ENCODE measurements at places on chromosomes 6 and 20.
A peak's percentile ranks its signal among the peaks of the same experiment; 100 is the strongest.

DNA sequence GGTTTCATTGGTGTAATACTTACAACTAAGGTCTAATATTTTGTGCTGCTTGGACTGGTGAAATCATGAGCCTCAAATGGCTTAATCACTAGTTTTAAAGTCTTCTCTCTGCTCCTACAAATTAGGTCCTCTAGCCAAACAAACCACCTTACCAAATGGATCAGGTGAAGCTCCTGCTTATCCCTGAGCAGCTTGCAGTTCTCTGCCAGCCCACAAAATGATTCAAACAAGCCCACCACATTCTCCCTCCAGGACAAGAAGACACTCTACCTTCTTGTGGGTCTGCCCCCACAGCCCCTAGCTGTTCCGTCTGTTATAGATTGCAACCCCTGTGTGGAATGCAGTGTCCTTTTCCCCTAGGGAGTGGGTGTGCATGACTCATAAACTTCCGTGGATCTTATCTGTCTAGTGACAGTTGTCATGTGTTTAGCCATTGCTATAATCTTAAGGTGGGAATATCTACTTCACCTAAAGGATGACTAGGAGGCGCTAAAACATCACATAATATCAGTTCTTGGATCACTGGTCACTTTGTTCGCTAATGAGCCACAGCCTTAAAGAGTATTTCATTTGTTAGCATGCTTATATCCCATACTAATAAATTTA is 940.5 kb upstream of the MANEA start:
- DNase-seq = peak; percentile 22

DNA sequence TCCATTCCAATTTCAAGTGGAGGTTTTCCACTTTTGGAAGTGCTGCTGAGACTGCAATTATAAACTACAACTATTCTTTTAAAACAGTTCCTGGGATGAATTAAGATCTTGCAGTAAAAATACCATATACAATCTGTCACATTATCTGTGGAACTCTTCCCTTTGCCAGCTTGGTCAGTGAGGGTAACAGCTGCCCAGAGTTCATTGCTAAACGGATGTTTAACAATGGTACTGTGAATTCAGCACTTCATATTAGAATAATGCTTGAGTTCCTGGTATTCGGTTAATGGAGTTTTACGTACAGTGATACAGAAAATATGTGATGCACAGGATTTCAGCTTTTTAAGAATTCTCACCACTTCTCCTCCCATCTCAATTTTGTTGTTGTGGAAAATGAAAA is 51.5 kb downstream of the KCNS1 start:
- DNase-seq = no peak

GRCh38 chr6:16639684-16640480 is 121.4 kb downstream of the ATXN1 start:
- DNase-seq = no peak

- DNase-seq = no peak
Measured at GRCh38 chr6:82841309-82841708, 224.3 kb downstream of the UBE3D start.

DNA sequence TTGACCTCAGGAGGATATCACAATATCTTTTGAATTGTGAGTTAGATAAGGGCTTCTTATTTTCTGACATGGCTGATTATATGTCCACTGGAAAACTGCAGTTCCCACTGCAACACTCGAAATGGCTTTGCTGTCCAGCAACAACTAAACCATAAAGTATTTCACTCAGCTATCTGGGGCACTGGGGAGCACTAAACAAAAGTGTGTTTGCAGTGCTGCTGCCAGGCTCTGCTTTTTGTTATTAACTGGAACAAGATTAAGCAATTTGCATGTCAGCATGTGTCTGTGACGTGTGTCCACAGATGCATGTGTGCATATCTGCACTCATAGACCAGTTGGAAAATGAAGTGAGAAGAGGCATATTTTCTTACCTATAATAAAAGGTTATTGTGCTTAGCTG is 107.8 kb upstream of the CCN2 start:
- no peak for DNase-seq

- no peak for DNase-seq
Measured at GRCh38 chr6:64233746-64234145, 598.1 kb downstream of the PHF3 start.

- no peak for DNase-seq
Measured at GRCh38 chr6:168416531-168416930, 24.5 kb upstream of the SMOC2 start.

- DNase-seq = no peak
Measured at GRCh38 chr6:119277052-119277451, 72.5 kb downstream of the MAN1A1 start.

GRCh38 chr6:52539607-52540006 is 37.3 kb downstream of the TRAM2 start:
- DNase-seq = no peak

DNA sequence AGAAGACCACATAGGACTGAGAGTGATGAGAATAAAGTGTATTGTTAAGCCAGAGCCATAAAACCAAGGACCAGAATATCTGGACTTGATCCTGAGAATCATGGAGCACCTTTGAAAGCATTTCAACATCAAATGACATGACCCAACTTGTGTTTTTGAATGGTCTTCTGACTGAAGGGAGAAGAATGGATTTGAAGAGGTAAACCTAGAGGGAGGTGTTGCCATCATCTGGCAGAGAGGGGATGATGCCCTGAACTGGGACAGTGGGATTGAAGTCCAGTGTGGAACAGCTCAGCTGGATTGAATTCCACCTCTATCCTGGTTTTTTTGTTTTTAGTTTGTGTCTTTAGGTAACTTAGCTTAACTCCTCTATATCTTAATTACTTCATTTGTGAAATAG is 570.0 kb downstream of the TBC1D32 start:
- DNase-seq = no peak

DNA sequence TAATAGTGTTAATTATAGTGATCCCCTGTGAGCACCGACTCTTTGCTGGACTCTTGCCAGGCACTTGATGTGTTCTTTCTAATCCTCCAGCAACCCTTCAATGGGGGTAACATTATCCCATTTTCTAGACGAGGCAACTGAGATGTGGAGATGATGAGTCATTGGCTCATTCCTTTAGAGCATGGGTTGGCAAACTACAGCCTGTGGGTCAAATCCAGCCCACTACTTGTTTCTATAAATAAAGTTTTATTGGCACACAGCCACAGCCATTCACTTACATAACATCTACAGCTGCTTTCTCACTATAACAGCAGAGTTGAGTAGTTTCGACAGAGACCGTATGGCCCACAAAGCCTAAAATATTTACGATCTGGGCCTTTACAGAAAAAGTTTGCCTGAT is 249.5 kb upstream of the KCNG1 start:
- no peak for DNase-seq

GRCh38 chr20:37453288-37453687 is 67.8 kb upstream of the NNAT start:
- peak; percentile 16 for DNase-seq

DNA sequence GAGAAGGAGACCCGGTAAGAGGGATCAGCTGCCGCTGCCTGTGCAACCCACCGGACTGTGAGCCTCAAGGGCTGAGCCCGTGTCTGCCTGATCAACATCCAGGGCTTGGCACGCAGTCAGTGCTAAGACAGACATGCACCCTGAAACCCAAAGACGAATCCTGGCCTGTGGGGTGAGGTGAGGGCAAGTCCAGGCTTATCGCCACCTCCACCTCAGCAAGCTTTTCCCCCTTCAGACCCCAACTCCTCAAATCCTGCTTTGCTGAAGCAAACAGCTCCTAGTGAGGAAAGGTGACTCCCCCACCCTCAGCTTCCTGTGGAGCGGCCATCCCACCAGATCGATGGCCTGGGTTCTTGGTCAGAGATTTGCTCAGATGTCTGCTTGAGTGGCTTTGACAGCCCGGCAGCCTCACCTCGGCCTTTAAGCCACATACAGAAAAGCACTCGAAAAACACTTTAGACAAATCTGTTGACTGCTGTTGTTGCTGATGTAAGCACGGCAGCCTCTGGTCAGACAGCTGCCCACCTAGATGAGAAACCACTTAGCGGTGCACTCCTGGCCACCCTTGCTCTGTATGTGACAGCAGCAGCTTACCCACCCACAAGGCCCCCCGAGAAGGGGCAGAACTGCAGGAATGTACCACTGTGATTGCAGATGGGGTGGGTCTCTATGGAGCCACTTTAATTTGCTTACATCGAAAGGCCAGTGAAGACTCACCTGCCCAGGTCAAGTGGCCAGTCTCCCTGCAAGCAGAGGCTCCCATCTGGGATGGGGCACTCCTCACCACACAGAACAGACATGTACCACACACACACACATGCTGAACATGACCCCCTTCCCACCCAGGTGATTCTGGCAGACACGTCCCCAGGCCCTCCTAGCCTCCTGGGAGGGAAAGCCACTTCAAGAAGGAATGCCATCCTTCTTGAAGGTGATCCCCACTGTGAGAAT is 14.8 kb downstream of the MTCH1 start:
- no peak for DNase-seq

- no peak for DNase-seq
Measured at GRCh38 chr6:155311086-155311485, 3.2 kb downstream of the TFB1M start.

- DNase-seq = no peak
Measured at GRCh38 chr20:37845878-37846277, 57.0 kb upstream of the VSTM2L start.

DNA sequence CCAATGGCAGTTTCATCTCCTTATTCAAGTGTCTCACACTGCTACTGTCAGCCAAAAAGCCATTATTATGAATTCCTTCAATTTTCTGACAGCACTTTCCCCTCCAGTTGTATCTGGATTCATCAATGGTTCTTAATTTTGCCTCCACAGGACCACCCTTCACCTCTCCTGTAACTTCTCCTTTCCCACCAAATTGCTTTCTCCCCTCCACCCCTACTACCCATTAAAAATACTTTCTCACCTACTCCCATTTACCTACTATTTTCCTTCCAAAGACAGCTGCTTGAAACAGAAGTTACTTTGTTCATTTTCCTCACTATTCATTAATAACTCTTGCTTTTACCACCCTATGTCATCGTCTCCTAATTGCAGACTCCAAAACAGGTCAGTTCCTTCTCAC is 29.8 kb downstream of the DEK start:
- no peak for DNase-seq

- DNase-seq = no peak
Measured at GRCh38 chr20:58471193-58472164, 43.7 kb downstream of the APCDD1L start.

DNA sequence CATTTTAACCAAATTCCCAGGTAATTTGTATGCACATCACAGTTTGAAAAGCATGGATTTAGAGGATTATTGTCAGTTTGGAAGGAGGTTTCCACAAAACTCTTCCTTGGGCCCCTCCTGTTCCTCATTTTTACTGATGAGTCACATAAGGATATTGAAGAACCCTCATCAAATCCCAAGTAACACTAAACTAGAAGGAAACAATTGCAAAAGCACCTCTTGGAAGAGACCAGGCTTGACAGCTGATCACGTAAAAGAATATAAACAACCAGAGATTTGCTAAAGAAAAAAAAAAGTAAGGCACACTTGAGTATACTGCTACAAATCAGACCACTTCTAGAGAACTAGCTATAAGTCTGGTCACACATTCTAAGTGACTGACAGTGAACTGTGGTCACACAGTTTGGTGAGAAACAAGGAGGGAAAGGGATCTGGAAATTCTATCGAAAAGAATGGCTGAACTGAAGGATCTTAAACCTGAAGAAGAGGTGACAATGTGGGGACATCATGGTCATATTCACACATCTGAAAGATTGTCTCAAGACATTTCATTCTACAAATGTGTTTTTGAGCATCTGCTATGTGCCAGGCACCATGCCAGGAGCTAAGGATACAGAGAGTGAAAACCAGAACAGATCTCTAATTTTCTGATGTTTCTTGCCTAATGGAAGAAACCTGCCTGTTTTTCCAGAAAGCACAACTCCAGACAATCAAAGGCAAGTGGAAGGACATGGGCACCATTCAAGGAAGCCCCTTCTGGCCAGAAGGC is 24.1 kb downstream of the ZHX3 start:
- DNase-seq = no peak

DNA sequence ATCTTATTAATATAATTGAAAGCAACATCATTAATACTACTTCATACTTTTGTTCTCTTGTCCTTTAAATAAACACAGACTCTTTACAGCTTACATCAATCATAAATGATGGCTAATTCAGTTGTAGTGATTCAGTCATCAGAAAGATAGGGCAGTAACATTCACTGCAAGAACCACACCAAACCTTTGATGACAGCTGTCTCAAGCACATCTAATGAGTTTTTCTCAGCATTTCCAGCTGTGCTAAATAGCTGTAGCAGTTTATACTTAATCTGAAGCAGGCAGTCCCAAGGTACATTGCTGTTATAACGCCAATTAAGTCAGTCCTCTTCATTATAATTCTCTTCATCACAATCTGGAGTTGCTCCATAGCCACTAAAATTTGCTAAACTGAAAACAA is 45.7 kb downstream of the PREP start:
- no peak for DNase-seq

GRCh38 chr6:135577059-135577538 is 79.6 kb upstream of the AHI1 start:
- no peak for DNase-seq

- DNase-seq = no peak
Measured at GRCh38 chr6:154555073-154555677, 44.7 kb upstream of the CNKSR3 start.

GRCh38 chr6:100877851-100878250 is 3.3 kb downstream of the ASCC3 start:
- no peak for DNase-seq

- no peak for DNase-seq
Measured at GRCh38 chr6:89298680-89299465, 16.2 kb downstream of the GABRR2 start.

Data from D341Med (cell line).